ENCODE measurements at places on chromosomes 6 and 20.

- DNase-seq: no peak
Measured at GRCh38 chr6:22296067-22296466, 769 bp downstream of the PRL start.

DNA sequence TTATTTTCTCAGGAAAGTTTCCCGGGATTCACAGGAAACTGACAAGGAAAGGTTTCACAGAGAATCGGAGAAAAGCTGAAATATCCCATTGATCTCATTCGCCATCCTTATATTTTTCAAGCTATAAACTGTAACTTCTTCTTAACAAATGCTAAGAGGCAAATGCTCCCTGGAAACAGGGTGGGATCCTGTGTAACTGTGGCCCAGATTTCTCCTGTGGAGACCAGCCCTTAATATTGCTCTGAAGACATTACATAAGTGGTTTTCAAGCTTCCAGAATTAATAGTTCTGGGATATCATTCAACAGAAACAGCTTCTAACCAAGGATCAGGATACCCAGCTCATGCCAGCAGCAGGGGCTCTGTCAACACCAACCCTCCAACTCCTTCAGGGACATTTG, 69.2 kb downstream of the THBS2 start:
- no peak for DNase-seq

- no peak for DNase-seq
Measured at GRCh38 chr20:58891718-58892140, 39.2 kb downstream of the GNAS start.

DNA sequence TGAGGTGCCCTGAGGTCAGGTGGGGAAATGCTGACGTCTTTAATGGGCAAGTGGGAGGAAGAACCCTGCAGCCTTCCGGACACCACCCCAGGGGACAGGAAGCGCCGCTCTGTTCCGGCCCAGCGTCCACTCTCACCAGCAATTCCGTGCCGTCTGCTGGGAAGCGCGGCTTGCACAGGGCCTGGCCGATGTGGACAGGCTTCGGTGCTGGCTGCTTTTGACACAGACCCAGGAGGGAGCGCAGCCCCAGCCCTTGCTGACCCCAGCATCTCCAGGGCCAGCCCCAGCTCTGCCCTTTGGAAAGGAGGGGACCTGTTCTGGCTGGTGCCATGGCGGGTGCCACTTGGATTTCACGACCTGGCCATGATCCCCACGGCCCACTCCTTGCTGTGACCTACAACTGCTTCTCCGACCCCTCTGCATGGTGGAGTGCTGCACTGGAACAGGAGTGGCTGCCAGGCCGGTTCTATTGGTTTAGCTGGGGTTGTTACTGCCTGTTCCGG, 123.2 kb downstream of the DLL1 start:
- DNase-seq: no peak

DNA sequence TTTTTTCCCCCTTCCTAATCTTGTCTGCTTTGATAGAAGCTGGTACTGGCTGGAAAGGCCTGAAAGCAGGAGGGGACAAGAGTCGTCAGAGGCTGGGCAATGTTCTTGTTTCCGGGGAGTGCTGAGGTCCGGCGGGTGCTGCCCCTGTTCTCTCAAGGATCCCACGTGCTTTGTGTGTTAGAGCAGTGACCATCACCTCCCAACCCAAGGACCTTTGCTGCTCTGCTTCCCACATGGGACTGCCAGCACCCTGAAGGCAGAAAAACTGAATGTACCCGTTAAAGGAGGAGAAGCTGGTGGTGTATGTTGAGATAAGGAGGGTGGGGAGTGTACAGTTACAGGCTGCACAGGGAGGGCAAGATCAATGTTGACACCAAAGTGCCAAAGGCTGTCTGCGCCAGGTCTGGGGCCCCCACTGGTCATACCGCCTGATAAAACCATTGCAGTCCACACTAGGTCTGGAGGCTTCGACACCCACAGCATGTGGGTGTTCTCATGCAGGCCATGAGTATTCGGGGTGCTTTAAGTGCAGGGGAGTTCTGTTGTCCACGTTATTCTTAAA, 15.0 kb downstream of the C20orf173 start:
- no peak for DNase-seq

GRCh38 chr6:34066218-34066571, 79.7 kb downstream of the GRM4 start:
- no peak for DNase-seq

- DNase-seq: no peak
Measured at GRCh38 chr20:50824137-50824536, 29.3 kb downstream of the BCAS4 start.

DNA sequence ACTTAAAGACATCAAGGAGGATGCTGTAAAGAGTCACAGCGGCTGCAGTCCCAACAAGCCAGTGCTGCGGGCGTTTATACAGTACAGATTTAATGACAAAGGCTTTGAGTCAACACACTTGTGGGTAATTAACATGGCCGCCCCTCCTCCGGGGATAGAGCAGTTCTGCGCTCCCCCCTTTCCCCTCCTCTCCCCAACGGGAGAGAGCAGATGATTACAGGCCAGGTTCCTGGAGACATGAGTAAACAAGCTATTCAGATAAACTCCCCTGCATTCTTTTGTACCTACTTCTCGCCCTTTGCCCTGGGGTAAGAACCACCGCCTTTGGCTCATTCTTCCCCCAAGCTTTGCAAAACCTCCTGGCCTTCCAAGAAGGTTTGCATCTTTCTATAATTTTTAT, 23.6 kb upstream of the FABP7 start:
- DNase-seq: no peak

GRCh38 chr6:63819831-63820230, 184.2 kb downstream of the PHF3 start:
- no peak for DNase-seq

DNA sequence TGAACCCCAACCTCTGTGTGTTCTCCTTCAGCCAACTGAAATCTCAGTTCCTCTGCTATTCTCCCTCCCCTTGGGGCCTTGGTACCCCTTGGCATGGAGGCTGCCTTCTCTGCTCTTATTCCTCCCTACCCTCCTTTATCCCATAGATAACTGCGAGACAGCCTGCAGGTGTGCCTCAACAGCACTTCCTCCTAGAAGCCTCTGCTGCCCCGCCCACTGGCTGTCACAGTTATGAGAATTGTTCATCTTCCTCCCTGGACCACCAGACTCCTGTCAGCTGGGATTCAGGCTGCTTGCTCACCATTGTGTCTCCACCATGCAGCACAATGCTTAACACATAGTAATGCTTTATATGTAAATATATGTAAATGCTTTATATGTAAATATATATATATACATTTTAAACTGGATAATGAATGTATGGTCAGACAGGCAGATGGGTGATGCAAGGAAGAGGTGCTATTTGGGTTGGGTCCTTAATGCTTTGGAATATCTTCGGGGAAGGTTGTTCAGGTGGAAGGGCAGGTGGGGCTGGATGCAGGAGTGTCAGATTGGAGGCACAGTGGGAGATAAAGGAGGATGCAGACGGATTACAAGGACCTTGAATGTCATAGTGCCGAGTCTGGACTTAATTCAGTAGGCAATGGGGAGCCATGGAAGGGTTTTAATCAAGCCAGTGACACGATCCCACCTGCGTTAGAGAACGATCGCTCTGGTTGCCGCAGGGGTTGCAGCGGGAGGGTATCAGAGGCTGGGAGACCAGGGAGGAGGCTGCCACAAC, 4.9 kb downstream of the CDH22 start:
- DNase-seq: no peak

DNA sequence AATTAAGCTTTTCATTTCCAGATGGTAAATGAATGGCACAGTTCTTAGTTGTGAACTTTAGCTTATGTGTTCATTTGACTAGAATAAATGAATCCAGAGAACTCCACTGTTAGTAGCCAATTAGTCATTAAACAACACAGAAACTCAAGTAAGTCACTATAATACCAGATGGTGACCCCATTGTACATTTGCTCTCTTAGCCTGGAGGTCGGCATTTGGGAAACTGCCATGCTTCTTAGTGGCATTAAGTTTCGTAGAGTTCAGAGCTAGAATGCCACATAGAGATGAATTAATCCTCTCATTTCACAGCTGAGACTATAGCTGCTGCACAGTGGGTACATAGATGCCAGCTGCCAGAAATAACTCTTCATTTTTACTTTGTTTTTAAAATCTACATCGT, 10.8 kb upstream of the DTNBP1 start:
- no peak for DNase-seq

- no peak for DNase-seq
Measured at GRCh38 chr6:88775866-88776571, 187.4 kb downstream of the RNGTT start.

GRCh38 chr6:78605909-78606446, 261.4 kb upstream of the IRAK1BP1 start:
- DNase-seq: no peak

DNA sequence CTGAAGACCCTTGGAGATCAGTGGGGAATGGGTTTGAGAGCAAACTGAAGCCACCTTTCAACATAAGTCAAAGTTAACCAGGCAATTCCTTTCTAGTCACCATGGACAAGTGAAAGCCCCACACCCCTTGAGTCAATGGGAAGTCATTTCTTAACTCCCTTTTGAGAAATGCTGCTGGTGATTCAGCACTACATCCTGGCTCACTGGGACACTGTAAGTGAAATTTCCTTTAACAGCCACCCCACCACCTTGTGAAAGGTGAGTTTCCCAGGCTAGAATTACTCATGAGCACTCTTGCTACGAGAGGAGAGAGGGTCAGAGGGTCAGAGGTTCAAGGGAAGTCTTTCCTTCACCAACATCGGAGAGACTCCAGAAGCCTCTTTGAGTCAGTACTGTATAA, 93.3 kb upstream of the MARCKS start:
- no peak for DNase-seq

- DNase-seq: no peak
Measured at GRCh38 chr6:47057830-47058540, 15.9 kb upstream of the ADGRF1 start.

DNA sequence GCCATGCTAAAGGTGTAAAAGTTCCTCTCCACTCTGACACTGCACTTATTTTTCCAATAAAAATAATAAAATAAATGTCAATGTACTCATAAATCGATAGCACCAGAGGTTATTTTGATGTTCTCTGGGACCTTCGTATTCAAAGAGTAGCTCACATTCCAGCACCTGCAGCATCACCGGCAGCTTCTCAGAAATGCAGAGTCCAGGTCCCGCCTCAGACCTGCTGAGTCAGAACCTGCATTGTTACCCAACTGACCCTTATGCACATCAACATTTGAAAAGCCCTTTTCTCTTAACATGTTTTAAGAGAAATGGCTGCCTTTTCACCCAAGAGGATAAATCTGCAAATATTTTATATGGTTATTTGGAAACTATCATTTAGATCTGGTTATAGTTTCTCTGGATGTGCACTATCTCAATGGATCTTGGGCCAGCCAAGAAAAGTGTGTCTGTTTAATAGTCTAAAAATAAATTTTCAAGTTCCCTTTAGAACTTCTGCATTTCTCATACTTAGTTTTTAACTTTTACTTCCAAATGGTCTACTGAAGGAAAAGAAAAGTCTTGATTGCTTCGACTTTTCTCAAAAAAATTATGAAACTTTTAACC, 216.2 kb upstream of the PRDM1 start:
- DNase-seq: no peak

DNA sequence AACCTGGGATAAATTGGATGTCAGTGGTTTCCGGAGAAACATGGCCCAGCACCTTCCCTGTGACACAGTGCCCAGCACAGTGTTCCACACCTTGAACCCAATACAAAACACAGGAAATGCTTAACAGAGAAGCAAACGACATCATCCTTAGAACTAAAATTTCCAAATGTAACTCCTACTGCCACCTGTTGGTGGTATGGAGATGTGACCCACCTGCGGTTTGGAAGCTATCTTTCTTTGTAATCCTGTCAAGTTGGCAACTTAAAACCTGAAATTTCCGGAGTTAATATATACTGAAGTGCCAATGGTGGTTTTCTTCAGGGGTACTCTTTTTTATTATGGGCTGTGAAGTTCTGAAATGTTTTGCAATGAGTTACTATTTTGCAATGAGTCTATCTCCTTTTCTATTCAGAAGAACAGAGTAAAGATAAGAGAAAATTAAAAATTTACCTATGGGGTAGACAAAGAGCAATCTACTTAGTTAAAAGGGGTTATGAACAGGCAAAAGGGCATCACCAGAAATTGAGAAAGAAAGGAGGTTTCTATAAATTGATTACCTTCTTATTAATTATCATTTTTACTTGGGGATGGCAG, 658.8 kb downstream of the PTPRT start:
- DNase-seq: no peak

- no peak for DNase-seq
Measured at GRCh38 chr6:83978324-83978734, 55.2 kb upstream of the MRAP2 start.

- DNase-seq: no peak
Measured at GRCh38 chr6:39182604-39183003, 46.7 kb downstream of the KCNK5 start.

- no peak for DNase-seq
Measured at GRCh38 chr6:164266851-164267250, 852.3 kb downstream of the QKI start.

DNA sequence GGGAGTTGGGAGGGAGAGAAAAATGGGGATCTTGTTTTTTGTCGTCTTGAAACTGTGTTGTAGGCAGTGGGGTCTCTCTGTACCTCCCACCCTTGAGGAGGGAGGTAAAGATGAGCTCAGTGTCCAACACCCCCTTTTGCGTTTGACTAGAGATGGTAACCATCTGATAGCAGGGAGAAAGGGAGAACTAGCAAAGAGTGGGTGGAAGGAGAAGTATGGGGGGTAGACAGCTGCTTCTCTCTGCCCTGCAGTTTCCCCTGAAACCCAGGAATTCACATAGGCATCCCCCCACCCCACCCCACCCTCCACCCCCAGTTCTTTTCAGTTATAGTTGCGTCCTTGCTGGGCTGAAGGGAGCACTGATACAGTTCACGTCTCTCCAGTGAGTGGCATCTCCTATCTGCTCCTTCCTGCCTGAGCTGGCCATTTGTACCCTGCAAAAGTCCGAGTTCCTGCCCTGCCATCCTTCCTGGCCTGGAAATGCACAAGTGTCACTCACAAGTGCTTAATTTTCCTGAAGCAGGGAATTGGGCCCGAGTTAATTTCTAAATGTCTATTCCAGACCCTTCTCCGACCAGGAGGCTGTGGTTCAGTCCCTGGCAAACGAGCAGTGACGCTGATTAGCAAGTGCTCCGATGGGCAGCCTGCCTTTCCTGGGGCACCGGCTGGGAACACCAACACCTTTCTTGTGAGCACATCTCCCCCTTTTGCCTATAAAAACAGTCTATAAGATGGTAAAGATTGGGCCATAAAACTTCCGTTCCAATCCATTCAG, 1.5 kb downstream of the SIRPA start:
- no peak for DNase-seq

- no peak for DNase-seq
Measured at GRCh38 chr20:13436530-13436929, 202.2 kb downstream of the TASP1 start.

- no peak for DNase-seq
Measured at GRCh38 chr6:51562198-51562597, 525.2 kb downstream of the PKHD1 start.

GRCh38 chr20:48990467-48990866, 55.6 kb upstream of the CSE1L start:
- no peak for DNase-seq

- no peak for DNase-seq
Measured at GRCh38 chr6:5710516-5710915, 296.2 kb downstream of the NRN1 start.

- no peak for DNase-seq
Measured at GRCh38 chr6:117028256-117028655, 151.2 kb downstream of the RFX6 start.

All from stimulated activated CD4-positive, alpha-beta T cell treated with anti-CD3 and anti-CD28 coated beads, TNF-alpha, amount 100 ng/mL, for 48 hours (primary cell).